ENCODE measurements at places on chromosomes 7 and 10.

DNA sequence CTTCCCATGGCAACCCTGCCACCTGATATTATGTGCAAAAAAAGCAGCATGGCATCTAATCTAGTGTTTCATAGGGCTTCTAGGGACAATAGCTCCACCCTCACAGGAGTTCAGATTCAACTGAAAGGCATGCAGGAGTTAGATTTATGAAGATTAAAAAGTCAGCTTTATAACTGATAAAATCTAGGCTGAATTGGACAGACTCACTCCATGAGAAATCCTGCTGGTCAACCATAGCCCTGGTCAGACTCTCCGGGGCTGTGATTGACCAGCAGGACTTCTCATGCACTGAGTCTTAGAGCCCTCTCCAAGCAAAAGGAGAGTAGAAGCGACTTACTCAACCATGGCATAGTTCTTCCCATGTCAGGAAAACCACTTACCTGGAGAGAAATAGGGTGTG, 345.4 kb downstream of the NEBL start:
- DNase-seq, result no peak

DNA sequence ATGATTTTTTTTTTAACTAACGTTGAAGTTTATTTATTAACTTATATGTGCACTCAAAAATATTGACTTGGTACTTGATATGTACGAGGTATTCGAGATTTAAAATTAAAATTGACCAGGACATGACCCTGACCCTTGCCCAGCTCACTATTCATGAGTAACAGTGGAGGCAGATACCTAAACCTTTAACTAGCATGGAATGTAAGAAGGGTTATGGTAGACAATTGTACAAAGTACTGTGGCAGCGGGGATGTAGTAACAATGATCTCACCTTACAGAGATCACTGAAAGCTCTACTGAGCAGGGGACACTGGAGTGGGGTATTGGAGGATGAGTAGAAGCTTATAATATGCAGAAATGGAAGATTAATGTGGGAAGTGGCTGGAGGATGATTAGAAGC, 60.8 kb downstream of the ADRA2A start:
- no peak for DNase-seq

DNA sequence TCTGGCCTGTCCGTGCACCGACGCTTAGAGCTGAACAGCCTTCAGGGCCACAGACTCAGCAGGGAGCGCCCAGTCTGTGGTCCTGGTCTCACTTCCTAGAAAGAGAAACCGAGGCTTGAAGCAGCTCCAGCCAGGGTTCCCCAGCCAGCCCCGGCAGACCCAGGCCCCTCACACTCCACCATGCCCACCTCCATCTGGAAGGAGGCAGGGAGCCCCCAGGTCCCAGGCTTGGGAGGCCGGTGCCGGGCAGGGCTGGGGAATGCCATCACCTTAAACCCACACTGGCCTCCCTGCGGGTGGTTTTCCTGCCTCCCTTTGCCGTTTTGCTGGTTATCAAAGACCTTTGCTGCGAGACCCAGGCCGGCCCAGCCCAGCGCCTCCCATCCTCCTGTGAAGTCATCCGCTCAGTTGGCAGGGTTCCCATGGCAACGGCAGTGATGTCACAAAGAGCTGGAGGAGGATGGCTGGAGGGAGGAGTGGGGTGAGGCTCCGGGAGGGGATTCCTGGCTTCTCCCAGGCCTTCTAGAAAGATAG, 24.0 kb downstream of the ELFN1 start:
- DNase-seq, result no peak

DNA sequence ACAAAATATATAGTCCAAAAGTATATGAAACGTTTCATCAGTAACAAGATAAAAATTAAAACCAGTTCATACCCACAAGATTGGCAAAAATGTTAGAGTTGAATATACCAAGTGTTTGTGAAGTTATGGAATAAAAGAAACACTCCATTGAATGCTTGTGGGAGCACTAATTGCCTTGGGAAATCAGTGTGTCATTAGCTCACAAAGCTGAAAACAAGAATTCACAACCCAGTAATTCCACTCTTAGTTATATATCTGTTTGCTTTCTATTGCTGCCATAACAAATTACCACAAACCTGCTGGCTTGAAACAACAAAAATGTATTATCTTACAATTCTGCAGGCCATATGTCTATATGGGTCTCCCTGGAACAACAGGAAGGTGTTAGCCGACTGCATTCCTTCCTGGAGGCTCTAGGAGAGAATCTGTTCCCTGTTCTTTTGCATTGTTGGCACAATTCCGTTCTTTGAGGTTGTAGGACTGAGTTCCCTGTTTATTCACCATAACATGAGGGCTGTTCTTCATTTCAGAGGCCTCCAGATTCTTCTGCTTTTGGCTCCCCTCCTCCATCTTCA, 45.7 kb downstream of the SEM1 start:
- DNase-seq, result no peak

- peak; percentile 28 for DNase-seq
Observed at GRCh38 chr7:81299711-81300110, 380.9 kb upstream of the SEMA3C start.

- DNase-seq, result peak; percentile 47
Observed at GRCh38 chr10:52778511-52779392, 6.2 kb upstream of the MBL2 start.

DNA sequence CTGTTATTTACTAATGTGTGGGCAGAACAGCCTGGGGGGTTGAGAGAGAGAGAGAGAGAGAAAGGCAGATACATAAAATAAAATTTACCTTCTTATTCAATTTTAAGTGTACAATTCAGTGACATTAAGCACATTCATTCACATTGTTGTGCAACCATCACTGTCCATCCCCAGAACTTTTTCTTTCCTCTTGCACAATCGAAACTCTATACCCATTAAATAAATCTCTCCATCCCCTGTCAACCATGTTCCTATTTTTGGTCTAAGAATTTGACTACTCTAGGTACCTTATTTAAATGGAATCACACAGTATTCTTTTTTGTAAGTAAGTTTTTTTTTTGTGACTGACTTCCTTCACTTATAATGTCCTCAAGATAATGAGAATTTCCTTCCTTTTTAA, 181.6 kb downstream of the SND1 start:
- DNase-seq, result peak; percentile 32

DNA sequence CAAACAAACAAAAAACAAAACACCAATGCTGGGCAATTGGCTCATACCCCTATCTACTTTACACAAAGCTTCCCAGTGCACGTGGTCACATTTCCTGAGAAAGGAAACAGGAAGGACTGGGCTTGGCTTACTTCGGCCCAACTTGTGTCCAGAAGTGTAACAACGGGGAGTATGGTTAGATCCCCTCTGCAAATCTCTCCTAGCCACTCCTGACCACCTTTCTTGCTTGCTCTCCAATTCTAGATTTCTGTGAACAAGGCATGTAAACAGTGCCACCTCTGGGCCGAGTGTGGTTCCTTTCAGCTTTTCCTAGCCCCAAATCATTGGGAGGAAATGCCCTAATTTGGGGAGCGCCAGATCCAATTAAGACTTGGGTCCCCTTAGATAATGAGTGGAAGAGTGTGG, 21.0 kb upstream of the FRAT2 start:
- peak; percentile 29 for DNase-seq

DNA sequence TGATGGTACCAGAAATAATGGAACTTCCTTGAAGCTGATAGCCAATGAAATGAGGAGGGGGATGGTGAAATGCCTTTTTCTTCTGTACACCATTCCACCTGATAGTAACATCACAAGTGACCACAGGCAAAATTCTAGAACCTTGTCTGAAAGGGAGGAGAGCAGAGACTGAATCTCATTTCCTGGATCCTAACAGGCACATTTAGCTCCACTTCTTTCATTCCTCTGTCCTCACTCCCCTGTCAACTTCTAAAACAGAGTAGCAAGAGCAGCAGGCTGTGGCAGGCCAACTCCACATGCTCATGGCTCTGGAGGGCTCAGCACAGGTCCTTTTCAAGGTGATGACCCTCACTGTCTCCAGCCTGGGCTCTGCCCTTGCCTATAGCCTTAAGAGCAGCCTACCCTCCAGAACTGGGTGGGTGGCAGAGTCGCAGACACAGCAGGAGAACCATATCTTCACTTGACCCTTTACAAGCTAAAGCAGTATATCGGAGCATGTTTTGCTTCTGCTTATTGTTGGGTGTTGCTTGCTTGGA, at the start of gene LRRC18:
Gene LRRC18 (minus strand): TSS at position 51 of the 536 bp plus-strand sequence. CDS start 25,685 bp downstream, outside the sequence.
- DNase-seq, result no peak

DNA sequence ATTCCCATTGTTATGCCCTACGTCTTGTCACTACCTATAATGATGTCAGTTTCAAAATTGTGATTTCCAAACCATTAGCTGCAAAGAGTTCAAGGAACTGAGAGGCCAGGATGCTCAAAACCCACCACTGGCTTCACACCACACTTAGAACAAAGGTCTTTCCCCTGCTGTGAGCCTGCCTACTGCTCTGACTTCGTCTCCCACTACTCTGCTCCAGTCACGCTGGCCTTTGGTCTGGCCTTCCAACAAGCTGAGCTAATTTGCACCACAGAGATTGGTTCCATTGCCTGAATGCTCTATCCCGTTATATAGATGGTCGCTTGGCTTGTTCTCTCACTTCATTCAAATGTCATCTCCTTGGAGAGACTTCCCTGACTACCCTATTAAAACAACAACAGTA, 572.1 kb upstream of the GALNT17 start:
- DNase-seq, result no peak

GRCh38 chr7:1708596-1709251, 38.6 kb downstream of the ELFN1 start:
- DNase-seq, result no peak

GRCh38 chr10:131815266-131816156, 85.3 kb upstream of the PPP2R2D start:
- no peak for DNase-seq

DNA sequence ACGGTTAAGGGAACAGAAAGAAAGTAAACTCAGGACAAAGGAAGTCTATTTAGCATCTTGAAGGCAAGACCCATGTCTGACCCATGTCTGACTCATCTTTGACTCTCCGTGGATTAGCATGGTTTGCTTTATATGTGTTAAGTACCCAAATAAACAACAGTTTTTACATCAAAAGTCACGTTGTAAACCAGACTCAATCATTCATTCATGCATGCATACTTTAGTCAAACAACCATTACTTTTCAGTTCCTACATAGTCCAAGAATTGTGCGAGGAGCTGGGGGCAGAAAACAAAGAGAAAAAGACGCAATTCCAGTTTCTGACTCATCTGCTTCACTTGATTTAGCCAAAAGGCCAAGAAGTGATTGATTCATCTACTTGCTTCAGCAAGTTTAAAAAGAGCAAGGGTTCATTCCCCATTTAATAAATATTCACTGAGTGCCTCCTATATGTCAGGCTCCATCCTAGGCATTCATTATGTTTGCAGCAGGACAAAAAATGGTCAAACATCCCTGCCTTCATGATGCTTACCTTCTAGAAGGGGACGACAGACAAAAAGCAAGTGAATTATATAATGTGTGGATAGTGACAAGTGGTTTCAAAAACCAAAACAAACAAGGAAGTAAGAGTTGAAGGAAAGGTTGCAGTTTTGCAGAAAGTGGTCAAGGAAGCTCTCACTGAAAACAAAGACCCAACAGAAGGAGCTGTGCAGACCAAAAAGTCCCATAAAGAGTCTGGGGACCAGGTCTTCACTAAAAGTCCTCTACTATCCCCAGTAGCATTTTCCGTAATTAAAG, 116.2 kb downstream of the FAM107B start:
- DNase-seq, result peak; percentile 87

GRCh38 chr10:32985775-32986350, 27.8 kb upstream of the ITGB1 start:
- no peak for DNase-seq

- DNase-seq, result no peak
Observed at GRCh38 chr10:33537066-33537465, 202.6 kb upstream of the NRP1 start.

DNA sequence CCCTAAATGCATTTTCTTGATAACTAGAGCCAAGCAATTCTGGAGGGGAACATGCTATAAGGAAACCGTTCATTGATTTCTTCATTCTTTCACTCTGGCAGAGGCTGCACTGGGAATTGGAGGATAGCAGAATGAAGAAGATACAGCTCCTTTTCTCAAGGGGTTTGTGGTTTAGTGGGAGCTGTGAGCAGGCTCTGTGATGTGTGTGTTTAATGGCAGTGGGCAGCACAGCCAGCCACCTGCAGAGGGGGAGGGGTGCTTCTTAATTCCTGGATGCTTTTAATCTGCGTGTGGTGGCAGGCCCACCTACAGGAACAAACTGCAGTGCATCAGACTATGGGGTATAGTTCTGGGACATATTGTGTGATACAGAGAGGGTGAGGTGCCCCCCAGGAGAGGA, 31.9 kb downstream of the RPS24 start:
- DNase-seq, result no peak

- DNase-seq, result no peak
Observed at GRCh38 chr7:71842786-71843185, 569.4 kb downstream of the CALN1 start.

DNA sequence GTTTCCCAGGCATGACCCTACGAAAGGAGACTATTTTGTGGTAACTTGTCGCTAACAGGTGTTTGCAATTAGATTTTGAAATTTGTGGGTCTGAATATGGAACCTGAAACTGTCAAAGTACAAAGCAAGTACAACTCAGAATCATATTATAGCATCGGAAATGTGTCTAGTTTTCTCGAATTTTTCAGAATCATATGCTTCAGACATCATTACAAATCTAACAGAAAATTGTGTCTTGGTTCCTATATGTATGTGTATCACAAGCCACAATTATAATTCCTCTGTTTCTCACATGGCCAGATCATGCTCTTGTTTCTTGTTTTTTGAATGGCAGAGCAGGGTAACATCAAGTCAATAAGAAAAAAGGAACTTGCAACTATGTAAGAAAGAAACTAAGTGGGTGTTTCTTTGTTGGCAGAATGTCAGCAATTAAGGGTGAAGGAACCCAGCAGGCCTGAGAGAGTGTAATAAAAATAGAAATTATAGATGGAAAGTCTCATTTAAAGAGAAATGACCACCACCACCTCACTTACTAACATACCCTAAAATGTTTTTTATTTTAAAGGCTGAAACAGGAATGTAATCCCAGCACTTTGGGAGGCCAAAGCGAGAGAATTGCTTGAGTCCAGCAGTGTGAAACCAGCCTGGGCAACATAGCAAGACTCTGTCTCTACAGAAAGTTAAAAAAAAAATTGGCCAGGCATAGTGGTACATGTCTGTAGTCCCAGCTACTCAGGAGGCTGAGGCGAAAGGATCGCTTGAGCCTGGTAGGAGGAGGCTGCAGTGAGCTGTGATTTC, 51.3 kb downstream of the PRTFDC1 start:
- no peak for DNase-seq

- DNase-seq, result no peak
Observed at GRCh38 chr7:2092279-2092678, 140.5 kb downstream of the MAD1L1 start.
